Neural progenitor cell (in vitro differentiated cells): ENCODE measurements at places on chromosomes 2 and 18. TPM values are rescaled to one million over a fixed set of nuclear protein-coding genes. Genes with fewer than 3 reads are reported as not detected.

The IKZF2 gene
- 29.3 and 29.7 TPM in 2 replicates for total RNA-seq

The KLF7 gene
- total RNA-seq: 5.2 and 7.2 TPM in 2 replicates

The CCDC68 gene
- not detected in 2 replicates for total RNA-seq

The EFHD1 gene
- 5.9 and 7.0 TPM in 2 replicates for total RNA-seq

The ANO7 gene
- total RNA-seq: 1.8 TPM in 1 of 2 replicates, not detected in the other

The LOXHD1 gene
- not detected in 2 replicates for total RNA-seq

The FSHR gene
- total RNA-seq: not detected in 2 replicates

- peak; percentile 67 for DNase-seq
These were observed 38.1 kb downstream of the LDLRAD4 start for GRCh38 chr18:13256444-13257305.

DNA sequence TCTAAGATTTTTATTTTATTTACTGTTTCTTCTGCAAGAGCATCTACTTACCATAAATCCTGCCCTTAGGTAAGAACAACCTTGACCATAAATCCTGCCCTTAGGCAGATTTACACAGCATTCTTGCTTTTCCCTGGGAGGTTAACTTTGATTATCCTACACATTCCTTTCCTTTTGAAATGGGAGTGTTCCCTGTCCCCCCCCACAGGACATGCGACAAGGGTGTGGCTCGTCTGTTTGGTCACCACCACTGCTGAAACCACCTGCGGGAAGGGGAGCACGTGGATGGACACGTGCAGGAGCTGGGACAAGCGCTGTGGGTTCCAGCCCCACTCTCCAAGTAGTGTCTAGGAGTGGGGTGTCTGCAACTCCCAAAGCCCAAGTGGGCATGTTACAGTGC, 239.3 kb upstream of the SP5 start:
- no peak for DNase-seq

- DNase-seq: no peak
These were observed 926.8 kb upstream of the SLC39A10 start for GRCh38 chr2:194730266-194730665.

DNA sequence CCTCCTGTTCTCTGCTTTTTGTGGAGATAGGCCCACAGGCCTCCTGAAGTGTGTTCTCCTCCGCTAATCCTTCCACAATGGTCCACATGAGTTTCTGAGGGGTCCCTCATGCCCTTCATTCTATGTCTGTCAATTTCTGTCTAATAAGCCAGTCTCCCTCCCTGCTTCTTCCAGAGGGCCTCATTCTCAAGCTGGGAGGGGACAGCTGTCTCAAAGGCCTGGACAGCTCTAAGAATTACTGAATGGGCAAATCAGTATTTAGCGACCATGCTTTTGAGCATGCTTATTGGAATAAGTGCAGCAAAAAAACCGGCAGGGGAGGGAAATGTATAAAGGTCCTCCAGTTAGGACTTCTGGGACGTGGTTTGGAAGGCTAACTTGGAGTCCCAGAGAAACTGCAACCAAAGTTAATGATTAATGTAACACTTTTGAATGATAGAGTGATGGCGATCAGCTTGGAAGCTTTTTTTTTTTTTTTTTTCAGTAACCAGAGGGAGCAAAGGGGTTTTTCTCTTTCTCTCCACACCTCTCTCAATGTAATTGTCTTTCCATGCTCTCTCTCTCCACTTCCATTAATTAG, 890.7 kb upstream of the POU3F3 start:
- DNase-seq: no peak

GRCh38 chr18:53101536-53102105, 761.6 kb downstream of the DCC start:
- no peak for DNase-seq

- no peak for DNase-seq
These were observed 10.0 kb downstream of the TCF4 start for GRCh38 chr18:55577812-55578539.

GRCh38 chr18:10353791-10354190, 100.6 kb upstream of the APCDD1 start:
- no peak for DNase-seq

DNA sequence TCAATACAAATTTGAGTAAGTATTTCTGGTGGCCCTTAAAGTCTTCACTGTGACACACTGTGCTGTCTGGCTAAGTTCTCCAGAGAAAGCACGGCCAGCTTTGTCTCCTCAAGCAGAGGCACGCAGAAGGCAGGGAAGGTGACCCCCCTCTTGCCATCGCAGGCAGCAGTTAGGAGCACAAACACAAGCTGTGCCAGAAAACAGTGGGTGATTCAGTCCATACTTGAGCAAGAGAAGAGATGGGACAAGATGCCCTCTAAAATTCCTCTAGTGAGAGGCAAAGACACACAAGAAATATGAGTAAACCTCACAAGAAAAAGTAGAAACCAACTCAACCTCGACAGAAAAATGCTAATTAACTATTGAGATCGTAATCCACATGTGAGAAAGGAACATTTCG, 9.8 kb downstream of the MCEE start:
- no peak for DNase-seq

DNA sequence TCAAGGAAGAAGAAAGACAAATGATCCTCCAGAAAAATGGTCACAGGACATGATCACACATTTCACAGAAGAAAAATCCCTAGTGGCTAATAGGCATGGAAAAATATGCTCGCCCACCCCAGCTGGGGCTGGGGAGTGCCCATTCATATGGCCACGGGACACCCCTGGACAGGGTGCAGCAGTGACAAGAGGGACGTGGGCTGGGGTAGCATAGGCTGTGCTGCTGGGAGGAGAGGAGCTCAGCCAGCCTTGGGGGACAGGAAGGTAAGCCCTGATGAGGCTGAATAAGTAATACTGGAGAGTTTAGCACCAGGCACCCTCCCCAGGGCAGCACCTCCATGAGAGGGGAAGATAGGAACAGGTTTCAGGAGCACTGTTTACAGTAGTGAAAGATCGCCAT, 254.9 kb upstream of the HS6ST1 start:
- DNase-seq: no peak

GRCh38 chr2:30145826-30146336, 926 bp upstream of the YPEL5 start:
- no peak for DNase-seq

DNA sequence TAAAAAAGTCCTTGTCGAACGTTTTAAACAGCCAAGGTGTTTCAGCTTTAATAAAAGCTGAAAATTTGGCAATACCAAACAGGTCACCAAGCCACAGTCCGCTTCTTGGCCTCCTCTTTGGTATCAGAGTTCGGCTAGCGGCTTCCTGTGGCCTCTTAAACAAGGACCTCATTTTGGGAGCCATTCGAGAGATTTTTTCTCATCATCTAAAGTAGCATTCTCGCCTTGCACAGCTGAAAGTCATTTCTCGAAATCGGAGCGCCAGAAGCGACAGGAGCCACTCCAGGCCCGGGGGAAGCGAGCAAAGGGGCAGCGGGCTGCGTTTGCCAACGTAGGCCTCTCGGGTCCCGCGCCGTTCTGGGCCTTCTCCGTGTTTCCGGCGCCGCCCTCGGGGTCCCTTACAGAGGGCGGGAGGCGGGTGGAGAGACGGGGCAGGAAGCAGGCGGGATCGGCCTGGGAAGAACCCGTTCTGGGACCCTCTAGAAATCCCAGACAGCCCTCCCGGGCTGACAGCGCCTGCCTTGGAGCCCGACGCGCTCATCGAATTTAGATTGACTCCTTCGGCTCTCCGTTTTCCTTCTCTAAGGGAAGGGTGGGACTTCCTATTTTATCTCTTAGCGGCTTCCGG, 522 bp upstream of the ZNF407 start:
- DNase-seq: peak; percentile 79

- DNase-seq: no peak
These were observed 1612.6 kb upstream of the NXPH2 start for GRCh38 chr2:140392824-140393223.

DNA sequence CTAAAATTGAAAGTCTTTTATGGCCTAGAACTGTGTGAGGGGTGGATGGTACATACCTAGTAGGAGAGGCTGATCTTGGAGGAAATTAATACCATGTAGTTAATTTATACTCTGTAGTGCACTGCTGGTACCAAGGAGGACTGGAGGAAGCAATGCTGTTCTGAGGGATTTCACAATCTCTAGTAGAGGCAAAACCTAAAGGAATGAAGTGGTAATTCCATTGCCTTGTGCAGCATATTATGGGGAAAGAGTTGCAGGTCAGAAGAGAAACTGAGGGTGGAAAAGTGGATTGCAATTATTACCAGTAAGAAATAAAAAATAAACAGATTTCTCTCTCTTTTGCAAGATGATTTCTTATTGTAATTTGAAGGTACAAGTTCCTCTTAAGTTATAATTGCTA, 2.2 kb downstream of the ABI2 start:
- no peak for DNase-seq

DNA sequence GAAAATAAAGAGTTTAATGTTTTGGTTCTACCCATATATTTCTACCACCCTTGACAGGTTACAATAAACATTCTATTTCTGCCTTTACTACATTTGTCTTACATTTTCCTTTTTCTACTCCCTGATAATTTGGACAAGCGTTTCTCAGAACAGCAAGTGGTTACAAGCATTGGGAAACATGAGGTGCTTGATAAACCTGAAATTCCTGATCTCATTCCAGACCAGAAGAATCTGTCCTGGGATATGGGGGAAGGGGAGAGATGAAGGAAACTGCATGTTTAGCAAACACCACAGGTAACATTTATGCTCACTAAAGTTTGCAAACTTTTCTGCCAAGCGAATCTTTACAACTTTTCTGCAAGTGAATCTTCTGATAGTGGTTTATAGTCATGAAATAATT, 28.3 kb upstream of the DSC1 start:
- DNase-seq: no peak

DNA sequence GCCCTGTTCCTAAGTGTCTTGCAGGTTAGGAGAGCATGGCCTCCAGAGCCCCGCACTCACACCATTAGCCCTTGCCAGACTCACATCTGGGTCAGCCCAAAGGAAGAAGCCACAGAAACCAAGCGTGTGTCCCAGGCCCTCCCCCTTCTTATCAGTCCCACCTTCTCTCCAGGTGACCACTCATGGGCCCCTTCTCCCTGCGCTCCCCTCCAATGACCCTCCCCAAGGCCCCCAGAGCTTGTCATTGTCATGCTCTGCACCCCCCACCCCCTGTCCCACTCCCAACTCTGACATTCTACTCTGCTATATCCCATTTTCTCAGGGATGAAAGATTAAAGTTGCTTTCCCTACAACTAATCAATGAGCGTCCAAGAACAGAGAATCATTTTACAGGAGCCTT, 30.1 kb downstream of the CAPN14 start:
- DNase-seq: no peak

GRCh38 chr2:232984451-232985207, 28.4 kb downstream of the NGEF start:
- no peak for DNase-seq

DNA sequence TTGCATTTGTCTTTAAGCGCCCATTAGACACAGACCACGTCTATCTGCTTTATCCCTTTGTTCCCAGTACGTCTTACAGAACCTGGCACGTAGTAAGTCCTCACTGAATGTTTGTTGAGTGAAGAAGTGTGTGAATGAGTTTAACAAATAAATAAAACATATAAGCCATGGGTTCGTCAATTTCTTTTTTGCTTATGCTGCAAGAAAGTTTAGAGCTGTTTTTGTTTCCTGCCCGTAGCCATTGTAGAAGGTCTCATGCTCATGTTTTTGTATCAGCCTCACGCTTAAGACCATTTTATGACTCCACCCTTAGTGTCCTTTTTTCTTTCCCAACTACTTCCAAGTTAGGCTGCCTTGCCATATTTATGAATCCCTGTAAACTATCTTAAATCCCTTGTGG, 2.5 kb downstream of the ADD2 start:
- DNase-seq: no peak

GRCh38 chr18:55013086-55013485, 53.8 kb upstream of the CCDC68 start:
- no peak for DNase-seq
